A549 treated with AZD2906 at 1 μM for 4 hours (cell line): ENCODE measurements at places on chromosomes 11 and 22. TPM values are rescaled to one million over a fixed set of nuclear protein-coding genes. Genes with fewer than 3 reads are reported as not detected.

The ELF5 gene
- total RNA-seq, result not detected in 5 replicates

The OR8K3 gene
- not detected in 5 replicates for total RNA-seq

The KCNJ1 gene
- 0.03 TPM in 1 of 5 replicates, not detected in the others for total RNA-seq

The MOGAT2 gene
- not detected in 5 replicates for total RNA-seq

The FIBIN gene
- total RNA-seq, result 0.02 TPM in 1 of 5 replicates, not detected in the others

The CRYBB3 gene
- 0.09 to 0.18 TPM in 2 of 5 replicates, not detected in the others for total RNA-seq

The SERHL2 gene
- 0.17 to 0.45 TPM (median 0.28 TPM) in 5 replicates for total RNA-seq

The TECTA gene
- 0.02 to 0.14 TPM (median 0.06 TPM) in 5 replicates for total RNA-seq
